ENCODE measurements at places on chromosomes 7 and 10.

DNA sequence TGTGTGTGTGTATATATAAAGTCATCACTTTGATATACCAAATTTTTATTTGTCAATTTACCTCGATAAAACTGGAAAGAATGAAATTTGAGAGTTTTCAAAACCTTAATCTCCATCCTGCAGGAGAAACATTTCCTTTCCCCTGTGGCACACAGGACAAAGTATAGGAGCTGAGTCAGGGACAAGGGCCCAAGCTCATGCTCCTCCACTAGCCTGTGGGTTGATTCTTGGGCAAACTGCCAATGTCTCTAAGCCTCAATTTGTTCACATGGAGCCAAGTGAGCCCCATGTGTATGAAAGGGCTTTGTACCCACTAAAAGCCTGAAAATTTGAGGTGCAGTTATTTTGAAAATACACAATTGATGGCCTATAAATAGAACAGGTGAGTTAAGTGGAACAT, 60.3 kb upstream of the IL6 start:
- no peak for DNase-seq

DNA sequence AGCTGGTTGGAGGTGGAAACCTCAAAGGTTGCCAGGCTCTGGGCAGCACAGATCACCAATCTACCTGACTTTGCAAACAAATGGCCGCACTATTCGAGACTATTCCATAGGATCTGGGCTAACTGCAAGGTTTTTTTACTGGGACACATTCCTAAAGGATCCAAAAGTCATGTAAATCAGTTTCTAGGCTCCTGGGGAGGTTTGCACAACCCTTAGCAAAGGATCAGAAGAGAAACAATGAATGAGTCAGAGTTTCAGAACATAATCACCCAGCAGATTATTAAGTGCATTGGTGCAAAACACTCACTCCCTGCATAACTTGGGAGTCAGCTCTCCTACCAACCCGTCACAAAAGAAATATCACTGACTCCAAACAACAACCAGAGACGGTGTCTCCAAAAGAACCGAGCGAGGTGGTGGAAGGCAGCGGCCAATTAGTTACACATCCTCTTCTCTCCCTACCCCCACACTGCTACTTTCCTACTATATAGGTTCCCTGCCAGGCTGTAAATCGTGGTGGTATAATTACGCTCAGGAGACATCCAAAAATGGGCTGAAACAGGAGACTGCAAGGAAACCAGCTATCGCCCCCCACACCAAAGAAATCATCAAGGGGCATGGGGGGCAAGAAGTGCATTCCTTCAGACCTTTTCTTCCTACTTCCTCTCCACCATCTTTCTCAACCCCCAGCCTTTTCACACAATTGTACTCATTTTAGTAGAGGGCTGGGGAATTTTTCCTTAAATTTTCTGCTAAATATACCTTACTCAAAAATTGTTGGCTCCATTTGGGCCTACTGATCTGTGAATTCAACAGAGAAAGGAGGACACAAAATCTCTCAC, 3.2 kb downstream of the UBE2H start:
- DNase-seq: peak; percentile 63

DNA sequence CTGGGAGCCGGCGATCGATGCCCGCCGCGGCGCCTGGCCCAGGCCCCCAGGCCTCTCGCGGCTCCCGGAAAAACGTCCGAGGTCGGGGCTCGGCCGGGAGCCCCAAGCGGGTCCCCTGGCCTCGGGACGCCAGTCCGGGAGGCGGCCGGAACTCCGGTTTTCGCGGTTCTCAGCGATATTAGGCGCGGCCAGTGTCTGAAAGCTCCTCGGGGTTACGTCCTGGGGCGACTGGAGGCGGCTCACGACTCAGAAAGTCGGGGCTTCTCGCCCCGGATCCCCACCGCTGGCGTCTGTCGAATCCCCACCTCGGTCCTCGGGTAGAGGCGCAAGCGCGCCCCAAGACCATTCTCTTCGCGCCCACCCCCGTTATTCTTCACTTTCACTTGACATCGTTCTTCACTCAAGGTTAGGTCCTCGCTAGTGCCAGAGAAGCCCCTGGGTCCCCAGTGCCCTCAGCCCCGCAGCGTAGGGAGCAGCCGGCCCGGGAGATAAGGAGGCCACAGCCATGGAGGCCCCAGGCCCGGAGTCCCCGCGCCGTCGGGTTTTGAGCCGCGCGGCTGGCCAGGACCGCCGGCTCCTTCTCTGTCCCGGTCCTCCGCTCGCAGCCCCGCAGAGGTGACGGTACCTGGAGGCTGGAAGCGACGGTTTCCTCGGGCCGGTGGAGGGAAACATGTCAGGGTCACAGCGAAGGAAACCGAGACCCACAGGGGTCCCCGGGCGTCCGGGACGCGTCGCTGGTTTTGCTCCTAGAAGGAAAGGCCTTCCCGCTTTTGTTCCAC, 35.2 kb upstream of the EBLN1 start:
- peak; percentile 33 for DNase-seq

GRCh38 chr7:107167483-107168232, 1.1 kb upstream of the HBP1 start:
- peak; percentile 85 for DNase-seq

Data from CD14-positive monocyte (primary cell).